ENCODE measurements at places on chromosomes 2 and 18. TPM values are rescaled to one million over a fixed set of nuclear protein-coding genes. Genes with fewer than 3 reads are reported as not detected.

- peak; percentile 77 for DNase-seq
Observed at GRCh38 chr2:26770986-26771586, 7.0 kb downstream of the SLC35F6 start.

GRCh38 chr2:10529611-10530010 lies 81.5 kb upstream of the ODC1 start:
- no peak for DNase-seq

ARHGEF33 gene
- total RNA-seq: under 0.01 TPM

DNA sequence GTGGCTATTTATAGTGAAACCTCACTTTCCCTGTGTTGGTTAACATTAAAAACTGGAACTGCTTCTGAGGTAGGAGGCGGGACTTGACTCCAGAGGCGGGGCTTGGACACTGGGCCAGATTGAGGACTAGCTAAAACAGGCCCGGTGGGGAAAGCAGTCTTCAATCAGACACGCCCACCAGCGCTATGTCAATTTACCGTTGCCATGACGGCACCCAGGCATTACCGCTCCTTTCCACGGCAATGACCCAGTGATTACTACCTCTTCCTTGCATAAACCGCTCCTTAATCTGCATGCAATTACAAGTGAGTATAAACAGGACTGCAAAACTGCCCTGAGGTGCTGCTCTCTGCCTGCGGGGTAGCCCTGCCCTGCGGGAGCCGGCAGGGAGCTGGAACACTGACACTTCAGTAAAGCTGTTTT lies 35.3 kb downstream of the LRRFIP1 start:
- no peak for DNase-seq

ABCG5 gene
- total RNA-seq: not detected

SPP2 gene
- not detected for total RNA-seq

Data from dermis microvascular lymphatic vessel endothelial cell (primary cell).